ENCODE measurements at places on chromosomes 3 and 15. TPM values are rescaled to one million over a fixed set of nuclear protein-coding genes. Genes with fewer than 3 reads are reported as not detected.

- no peak overlapping the region for H3K4me3 ChIP-seq
- no peaks in the 10 kb centered on the region for H3K36me3 ChIP-seq
- DNase-seq = no peak
These were observed 271.4 kb downstream of the ARRDC4 start for GRCh38 chr15:98231696-98232440.

DNA sequence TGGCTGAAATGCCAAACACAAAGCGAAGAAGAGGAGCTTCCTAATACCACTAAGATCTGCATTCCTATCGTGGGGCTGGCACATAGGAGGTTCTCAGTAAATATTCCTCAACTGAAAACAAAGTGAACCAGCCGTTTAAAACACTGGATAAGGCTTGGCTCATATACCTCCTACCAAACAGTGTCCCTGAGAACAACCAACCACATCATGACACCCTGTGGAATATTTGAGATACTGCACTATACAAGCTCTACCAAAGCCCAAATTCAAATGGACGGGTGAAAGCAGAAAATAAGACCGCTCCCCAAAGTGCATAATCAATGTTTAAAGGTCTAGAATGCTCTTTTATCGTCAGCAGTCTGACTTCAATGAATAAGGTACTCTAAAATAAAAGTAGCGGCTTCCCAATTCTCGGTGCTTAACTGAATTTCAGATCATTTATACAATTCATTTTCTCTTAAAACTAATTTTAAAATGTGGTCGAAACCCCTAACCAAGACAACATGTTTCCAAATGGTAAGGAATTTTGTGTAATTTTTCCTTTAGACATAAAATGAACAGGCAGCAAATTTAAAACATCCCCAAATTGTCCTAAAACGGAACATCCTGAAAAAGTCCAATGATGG, 425.8 kb downstream of the ERC2 start:
- no peak overlapping the region for H3K4me3 ChIP-seq
- no peaks in the 10 kb centered on the region for H3K36me3 ChIP-seq
- no peak overlapping the region for H3K27ac ChIP-seq
- DNase-seq = no peak

DNA sequence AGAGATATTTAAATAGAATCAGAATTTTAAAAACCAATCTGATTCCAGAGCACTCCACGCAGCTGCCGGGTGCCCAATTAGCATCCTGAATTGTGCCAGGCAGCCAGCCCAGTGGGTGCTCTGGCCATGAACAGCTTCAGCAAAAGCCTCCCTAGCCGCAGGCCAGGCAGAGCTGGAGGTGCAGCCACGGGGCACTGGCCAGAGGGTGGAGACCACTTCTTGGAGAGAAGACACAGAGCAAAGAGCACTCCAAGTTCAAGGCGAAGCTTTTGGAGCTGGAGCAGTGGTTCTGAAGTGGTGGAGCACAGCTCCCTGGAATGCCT, 475.6 kb upstream of the PROK2 start:
- no peak for DNase-seq
- H3K36me3 ChIP-seq = no peaks in the 10 kb centered on the region
- peaks cover 43% of the 10 kb centered on the region for H3K4me1 ChIP-seq
- H3K4me3 ChIP-seq = no peak overlapping the region
- H3K27me3 ChIP-seq = no peaks in the 10 kb centered on the region

- DNase-seq = no peak
- no peaks in the 10 kb centered on the region for H3K27me3 ChIP-seq
- H3K36me3 ChIP-seq = no peaks in the 10 kb centered on the region
These were observed 28.0 kb upstream of the VGLL4 start for GRCh38 chr3:11671648-11672100.

GRCh38 chr3:185406121-185406620, 43.2 kb downstream of the MAP3K13 start:
- H3K4me3 ChIP-seq = no peak overlapping the region
- no peak for DNase-seq
- no peaks in the 10 kb centered on the region for H3K27me3 ChIP-seq
- no peaks in the 10 kb centered on the region for H3K36me3 ChIP-seq

DNA sequence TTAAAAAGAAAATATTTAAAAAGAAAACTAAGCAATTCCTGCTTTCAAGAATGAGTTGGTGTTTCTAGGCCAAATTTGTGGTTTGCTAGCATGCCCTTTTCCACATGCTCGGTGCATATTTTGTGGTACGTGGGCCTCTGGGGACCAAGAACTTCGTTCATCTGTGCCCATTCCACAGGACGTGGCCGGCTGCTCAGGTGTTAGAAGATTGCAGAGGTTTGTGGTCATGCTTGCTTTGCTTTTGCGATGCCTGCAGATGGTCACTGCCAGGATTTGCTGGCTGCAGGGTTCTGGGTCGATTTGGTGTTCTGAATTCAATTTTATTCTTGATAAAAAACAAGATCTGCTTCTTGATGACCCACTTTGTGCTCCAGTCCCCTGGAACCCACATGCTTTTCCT, 7.5 kb downstream of the PSTPIP1 start:
- no peak for DNase-seq
- H3K4me3 ChIP-seq = peak overlapping the region; percentile 21
- no peaks in the 10 kb centered on the region for H3K27me3 ChIP-seq
- peaks cover 38% of the 10 kb centered on the region for H3K36me3 ChIP-seq
- H3K27ac ChIP-seq = peak overlapping the region; percentile 66

DNA sequence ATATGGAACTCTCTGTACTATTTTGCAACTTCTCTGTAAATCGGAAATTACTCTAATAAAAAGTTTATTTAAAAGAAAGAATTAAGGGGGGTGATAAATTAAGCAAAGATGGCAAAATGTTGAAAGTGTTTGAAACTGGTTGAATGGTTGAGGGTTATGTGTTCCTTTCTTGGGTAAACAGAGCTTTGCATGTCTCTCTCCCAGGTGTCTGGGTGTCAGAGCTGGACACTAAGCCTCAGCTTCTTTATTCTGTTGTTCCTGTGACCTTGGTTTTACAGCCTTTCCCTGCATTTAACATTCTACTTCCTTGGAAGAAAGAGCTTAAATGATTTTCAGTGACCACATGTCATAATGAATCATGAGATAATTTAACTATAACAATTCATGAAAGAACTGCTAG, 7.2 kb downstream of the GPR171 start:
- peaks cover 18% of the 10 kb centered on the region for H3K4me1 ChIP-seq
- no peak for DNase-seq
- H3K36me3 ChIP-seq = peaks cover 16% of the 10 kb centered on the region
- no peak overlapping the region for H3K27ac ChIP-seq
- H3K4me3 ChIP-seq = no peak overlapping the region
- no peaks in the 10 kb centered on the region for H3K27me3 ChIP-seq

GRCh38 chr3:52167240-52167639, 13.0 kb upstream of the POC1A start:
- H3K27ac ChIP-seq = no peak overlapping the region
- H3K4me3 ChIP-seq = no peak overlapping the region
- no peaks in the 10 kb centered on the region for H3K27me3 ChIP-seq
- no peaks in the 10 kb centered on the region for H3K36me3 ChIP-seq

DNA sequence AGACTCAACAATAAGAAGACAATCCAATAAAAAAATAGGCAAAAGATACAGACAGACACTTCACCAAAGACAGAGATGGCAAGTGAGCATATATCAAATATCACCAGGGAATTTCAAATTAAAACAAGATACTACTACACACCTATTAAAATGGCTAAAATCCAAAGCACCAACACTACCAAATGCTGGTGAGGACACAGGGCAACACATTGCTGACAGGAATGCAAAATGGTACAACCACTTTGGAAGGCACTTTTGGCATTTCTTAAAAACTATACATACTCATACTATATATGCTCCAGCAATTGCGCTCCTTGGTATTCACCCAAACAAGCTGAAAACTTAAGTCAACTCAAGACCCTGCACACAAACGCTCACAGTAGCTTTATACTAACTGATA, 12.9 kb downstream of the DLG1 start:
- H3K27ac ChIP-seq = no peak overlapping the region
- no peak for DNase-seq
- H3K4me3 ChIP-seq = no peak overlapping the region
- H3K27me3 ChIP-seq = no peaks in the 10 kb centered on the region
- peaks cover 38% of the 10 kb centered on the region for H3K36me3 ChIP-seq

PCYT1A gene
- total RNA-seq = 54.7 TPM

GRCh38 chr3:120393243-120393642, 44.1 kb upstream of the LRRC58 start:
- H3K4me1 ChIP-seq = no peaks in the 10 kb centered on the region
- H3K27me3 ChIP-seq = no peaks in the 10 kb centered on the region
- no peak overlapping the region for H3K4me3 ChIP-seq
- no peak for DNase-seq
- H3K36me3 ChIP-seq = no peaks in the 10 kb centered on the region

IQCB1 gene
- 39.6 TPM for total RNA-seq

CLEC3B gene
- total RNA-seq = 0.36 TPM

GXYLT2 gene
- not detected for total RNA-seq

DNA sequence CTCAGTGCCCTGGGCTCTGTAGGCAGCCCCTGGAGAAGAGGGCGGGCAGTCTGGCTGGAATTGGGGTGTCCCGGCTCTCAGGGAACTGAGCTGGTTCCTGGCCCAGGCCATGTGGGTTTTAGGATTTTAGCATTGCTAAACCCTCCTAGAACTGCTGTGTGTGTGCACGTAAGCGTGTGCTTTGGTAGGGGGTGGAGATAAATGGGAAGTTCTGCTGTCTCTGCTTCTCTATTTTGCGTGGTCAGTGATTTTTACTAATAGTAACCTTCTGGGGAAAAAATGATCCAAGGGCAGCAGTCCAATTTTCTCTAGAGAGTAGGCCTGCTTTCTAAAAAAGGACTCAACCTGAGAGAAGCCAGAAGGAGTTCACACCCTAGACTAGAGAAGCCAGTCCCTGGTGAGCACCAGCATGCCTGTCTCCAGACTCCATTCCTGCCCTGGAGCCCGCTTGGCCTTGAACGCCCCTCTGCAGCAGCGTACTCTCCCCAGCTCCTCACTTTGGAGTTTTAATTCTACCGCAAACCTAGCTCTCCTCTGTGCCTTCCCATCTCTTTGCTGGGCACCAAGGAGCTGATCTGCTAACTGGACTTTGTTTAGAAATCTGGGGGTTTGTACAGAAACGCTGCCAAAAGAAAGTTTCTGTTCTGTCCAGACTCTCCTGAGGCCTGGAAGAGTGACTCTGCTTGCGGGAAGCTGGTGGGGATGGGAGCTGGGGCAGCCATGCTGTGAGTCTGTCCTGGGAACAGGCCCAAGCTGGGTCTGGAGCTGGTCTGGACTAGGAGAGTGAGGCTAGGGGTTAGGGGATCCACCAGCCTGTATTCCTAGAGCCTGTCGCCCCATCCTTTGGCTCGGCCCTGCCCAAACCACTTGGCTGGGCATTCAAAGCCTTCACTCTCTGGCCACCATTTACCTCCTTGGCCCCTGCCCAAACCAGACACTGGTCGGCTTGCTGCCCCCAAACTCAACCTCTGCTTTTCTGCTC, 19.7 kb downstream of the CORO2B start:
- no peak overlapping the region for H3K4me3 ChIP-seq
- H3K27me3 ChIP-seq = no peaks in the 10 kb centered on the region
- no peaks in the 10 kb centered on the region for H3K4me1 ChIP-seq
- DNase-seq = no peak

CHRM5 gene
- not detected for total RNA-seq

GRCh38 chr15:38671675-38672254, 107.2 kb upstream of the RASGRP1 start:
- H3K4me1 ChIP-seq = peaks cover 80% of the 10 kb centered on the region
- no peak for DNase-seq
- no peaks in the 10 kb centered on the region for H3K27me3 ChIP-seq
- peak overlapping the region; percentile 94 for H3K27ac ChIP-seq
- no peaks in the 10 kb centered on the region for H3K36me3 ChIP-seq

DNA sequence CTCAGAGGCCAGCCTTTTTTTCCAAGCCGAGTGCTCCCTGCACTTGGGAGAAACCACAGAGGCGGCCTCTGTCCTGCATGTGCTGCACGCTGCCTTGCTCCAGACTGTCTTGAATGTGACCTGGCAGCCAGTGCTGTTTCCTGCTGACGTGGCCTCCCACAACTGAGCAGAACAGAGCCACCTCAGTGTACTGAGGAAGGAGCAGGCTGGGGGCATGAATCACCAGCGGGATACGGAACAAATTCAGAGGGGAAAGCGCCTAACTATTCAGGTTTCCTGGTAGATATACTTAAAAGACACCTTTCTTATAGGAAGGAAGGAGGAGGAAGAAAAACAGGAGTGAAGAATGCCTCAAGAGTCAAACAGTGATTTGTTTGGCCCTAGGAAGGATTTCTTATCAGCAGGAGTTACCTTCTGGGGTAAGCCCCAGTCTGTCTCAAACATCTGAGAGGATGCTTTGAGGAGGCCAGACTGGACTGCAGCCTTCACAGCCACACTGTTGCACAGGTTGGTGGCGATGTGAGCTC, 114.0 kb downstream of the FNDC3B start:
- no peaks in the 10 kb centered on the region for H3K27me3 ChIP-seq
- H3K27ac ChIP-seq = no peak overlapping the region
- no peaks in the 10 kb centered on the region for H3K36me3 ChIP-seq
- peak; percentile 45 for DNase-seq
- H3K4me1 ChIP-seq = peaks cover 17% of the 10 kb centered on the region

DNA sequence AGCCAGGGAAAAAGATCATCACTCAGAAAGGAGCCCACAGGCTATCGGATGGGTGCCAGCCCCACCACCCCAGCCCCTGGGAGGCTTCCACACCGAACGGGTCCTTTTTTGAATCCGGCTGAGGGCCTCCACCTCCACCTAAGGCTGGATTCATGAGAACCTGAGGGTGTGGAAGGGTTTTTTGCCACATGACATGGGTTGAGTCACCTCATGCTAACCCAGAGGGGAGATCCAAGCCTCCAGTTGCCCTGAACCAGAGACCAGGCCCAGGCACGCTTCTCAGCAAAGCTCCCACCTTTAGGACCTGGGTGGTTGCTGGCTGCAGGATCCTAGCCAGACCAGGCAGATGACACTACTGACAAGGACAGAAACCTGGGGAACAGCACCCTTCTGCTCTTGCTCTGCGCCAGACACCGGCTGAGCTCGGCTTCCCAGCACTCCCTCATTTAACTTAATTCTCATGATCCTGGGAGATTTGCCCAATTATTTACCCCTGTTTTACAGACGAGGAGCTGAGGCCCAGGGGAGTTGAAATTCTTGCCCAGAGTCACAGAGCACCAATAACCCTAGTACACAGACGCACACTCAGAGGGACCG, 25.6 kb downstream of the DUSP7 start:
- H3K27me3 ChIP-seq = no peaks in the 10 kb centered on the region
- H3K4me1 ChIP-seq = no peaks in the 10 kb centered on the region
- no peak overlapping the region for H3K4me3 ChIP-seq
- no peak for DNase-seq

DNA sequence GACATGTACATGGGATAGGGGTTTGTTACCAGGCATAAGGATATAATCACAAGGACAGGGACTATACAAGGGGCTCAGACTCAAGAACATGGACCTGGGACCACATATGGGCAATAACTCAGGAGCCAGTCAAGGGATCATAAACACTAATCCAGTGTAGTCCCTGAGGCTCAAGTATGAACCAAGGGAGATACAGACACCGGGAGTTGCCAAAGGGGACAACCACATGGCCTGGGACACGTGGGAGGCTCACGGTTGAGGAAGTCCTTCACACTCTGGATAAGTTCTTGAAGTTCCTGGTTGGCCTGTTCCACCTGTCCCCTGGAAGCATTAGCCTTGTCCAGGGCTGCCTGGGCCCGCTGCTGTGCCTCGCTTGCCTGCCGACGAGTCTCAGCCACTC, 1.8 kb upstream of the USP19 start:
- H3K27me3 ChIP-seq = no peaks in the 10 kb centered on the region
- H3K4me3 ChIP-seq = no peak overlapping the region
- no peak overlapping the region for H3K27ac ChIP-seq
- H3K36me3 ChIP-seq = peaks cover 15% of the 10 kb centered on the region
- no peak for DNase-seq

- H3K36me3 ChIP-seq = no peaks in the 10 kb centered on the region
- peaks cover 20% of the 10 kb centered on the region for H3K4me1 ChIP-seq
- peak overlapping the region; percentile 69 for H3K27ac ChIP-seq
- peak overlapping the region; percentile 60 for H3K4me3 ChIP-seq
- DNase-seq = no peak
These were observed 279.8 kb downstream of the FOXP1 start for GRCh38 chr3:71303627-71304200.

SLCO2A1 gene
- not detected for total RNA-seq

All from CD4-positive, alpha-beta T cell (primary cell).